Left ventricle myocardium superior (tissue), 1 donor: ENCODE measurements at places on chromosomes 1 and 21.
A peak's percentile ranks its signal among the peaks of the same experiment; 100 is the strongest.

GRCh38 chr1:246142320-246142893, 364.7 kb downstream of the SMYD3 start:
- no peak for DNase-seq

- no peak for DNase-seq
Observed at GRCh38 chr1:160204526-160205241, 500 bp upstream of the PEA15 start.

- DNase-seq: no peak
Observed at GRCh38 chr1:15674386-15675159, 9.5 kb upstream of the PLEKHM2 start.

DNA sequence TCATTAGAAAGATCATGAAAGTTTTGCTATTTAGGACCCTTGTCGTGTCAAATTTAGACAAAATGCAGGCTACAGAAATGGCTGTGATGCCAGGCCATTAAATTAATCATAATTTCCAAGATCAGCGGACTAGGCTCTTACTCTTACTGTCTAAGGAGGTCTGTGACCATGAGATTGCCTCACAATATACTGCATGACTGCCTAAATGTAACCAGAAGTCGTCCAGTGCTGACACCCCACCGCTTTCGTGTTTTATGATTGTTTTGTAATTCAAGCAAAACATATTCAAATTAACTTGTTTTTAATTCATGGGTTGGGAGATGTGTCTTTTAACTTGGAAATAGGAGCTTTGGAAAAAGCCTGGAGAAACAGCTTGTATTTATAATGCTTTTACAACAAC, 947.5 kb downstream of the BRINP3 start:
- DNase-seq: no peak

- no peak for DNase-seq
Observed at GRCh38 chr1:104190821-104191220, 441.1 kb downstream of the AMY1C start.

DNA sequence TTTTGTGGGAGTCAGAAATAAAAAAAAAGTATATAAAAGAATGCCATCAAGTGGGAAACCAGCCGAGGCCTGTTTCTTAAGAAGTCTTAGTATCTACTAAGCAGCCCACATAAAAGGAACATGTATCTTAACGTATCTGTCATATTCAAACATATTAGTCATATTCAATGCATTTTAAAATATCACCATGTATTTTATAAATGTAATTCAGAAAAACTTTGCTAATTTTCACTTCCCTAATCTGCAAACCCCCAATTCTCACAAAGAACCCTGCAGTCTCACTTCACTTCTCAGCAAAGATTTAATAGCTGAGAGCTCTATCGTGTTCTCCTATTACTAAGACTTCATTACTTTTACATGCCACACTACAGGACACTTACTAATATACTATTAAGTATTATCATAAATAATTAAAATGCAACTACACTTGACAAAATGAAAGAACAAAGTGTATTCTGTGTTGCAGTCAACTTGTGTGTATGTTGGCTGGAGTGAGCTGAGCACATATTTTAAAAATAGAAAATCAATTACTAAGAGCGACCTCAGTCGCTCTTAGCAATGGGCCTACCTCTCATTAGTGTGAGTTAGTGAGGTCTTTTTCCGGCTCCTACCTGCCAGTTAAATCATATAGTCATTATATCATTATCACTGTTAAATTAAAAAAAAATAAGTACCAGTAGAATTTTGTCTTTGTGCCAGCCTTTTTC, 484.3 kb downstream of the LMO4 start:
- DNase-seq: no peak

DNA sequence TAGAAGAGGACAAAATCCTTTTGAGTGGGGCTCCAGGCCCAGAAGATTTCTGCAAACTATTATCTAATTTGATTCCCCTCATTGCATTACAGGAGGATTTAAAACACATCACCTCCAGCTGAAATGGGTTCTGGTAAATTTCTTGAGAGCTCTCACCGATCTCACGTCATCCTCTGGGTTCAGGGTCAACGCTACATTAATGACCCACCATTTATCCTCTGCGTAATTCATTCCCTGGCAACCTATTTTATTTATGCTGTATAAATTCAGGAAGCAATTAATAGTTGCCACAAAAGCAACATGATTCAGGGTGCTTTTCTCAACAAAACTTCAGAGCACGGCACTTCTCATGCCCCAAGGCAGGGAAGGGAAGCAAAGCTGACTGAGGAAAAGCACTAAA, 38.9 kb downstream of the LMX1A start:
- no peak for DNase-seq

GRCh38 chr1:24849672-24850295, 80.3 kb downstream of the RUNX3 start:
- DNase-seq: no peak

GRCh38 chr1:61370177-61370912, 288.0 kb downstream of the NFIA start:
- no peak for DNase-seq

DNA sequence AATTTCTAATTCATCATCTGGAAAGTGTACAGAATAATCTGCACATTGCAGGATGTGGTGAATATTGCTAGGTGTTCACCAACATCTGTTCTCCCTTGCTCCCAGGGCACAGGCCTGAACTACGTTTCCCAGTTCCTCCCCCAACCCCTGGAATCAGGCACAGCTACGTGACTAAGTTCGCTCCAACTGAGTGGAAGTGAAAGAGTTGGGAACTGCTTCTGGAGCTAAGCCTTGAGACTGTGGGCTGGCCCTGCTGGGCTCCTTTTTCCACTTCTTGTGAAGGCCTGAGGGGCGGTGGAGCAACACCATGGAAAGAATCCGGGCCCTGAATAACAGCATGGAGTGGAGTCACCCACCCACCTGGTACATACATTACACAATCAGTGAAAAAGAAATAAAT, 534.6 kb downstream of the SMYD3 start:
- no peak for DNase-seq

- DNase-seq: no peak
Observed at GRCh38 chr1:203080456-203080855, 5.4 kb downstream of the MYOG start.

- no peak for DNase-seq
Observed at GRCh38 chr1:63557365-63557987, 34.2 kb downstream of the EFCAB7 start.

- DNase-seq: no peak
Observed at GRCh38 chr1:213658457-213658856, 329.3 kb upstream of the PROX1 start.

GRCh38 chr1:8031176-8031785, 5.2 kb upstream of the ERRFI1 start:
- DNase-seq: no peak

GRCh38 chr1:167668108-167668507, 38.1 kb downstream of the RCSD1 start:
- no peak for DNase-seq

GRCh38 chr21:36126621-36127110, 8.2 kb upstream of the CBR3 start:
- no peak for DNase-seq

- DNase-seq: no peak
Observed at GRCh38 chr1:219081943-219082925, 91.4 kb upstream of the LYPLAL1 start.

- DNase-seq: peak; percentile 38
Observed at GRCh38 chr1:84603941-84604830, 29.9 kb upstream of the CTBS start.

GRCh38 chr1:206800411-206800810, 28.1 kb upstream of the IL10 start:
- DNase-seq: no peak

- no peak for DNase-seq
Observed at GRCh38 chr21:22342889-22343288, 1344.7 kb downstream of the NCAM2 start.

- peak; percentile 73 for DNase-seq
Observed at GRCh38 chr1:58783090-58783992, 506 bp downstream of the JUN start.

DNA sequence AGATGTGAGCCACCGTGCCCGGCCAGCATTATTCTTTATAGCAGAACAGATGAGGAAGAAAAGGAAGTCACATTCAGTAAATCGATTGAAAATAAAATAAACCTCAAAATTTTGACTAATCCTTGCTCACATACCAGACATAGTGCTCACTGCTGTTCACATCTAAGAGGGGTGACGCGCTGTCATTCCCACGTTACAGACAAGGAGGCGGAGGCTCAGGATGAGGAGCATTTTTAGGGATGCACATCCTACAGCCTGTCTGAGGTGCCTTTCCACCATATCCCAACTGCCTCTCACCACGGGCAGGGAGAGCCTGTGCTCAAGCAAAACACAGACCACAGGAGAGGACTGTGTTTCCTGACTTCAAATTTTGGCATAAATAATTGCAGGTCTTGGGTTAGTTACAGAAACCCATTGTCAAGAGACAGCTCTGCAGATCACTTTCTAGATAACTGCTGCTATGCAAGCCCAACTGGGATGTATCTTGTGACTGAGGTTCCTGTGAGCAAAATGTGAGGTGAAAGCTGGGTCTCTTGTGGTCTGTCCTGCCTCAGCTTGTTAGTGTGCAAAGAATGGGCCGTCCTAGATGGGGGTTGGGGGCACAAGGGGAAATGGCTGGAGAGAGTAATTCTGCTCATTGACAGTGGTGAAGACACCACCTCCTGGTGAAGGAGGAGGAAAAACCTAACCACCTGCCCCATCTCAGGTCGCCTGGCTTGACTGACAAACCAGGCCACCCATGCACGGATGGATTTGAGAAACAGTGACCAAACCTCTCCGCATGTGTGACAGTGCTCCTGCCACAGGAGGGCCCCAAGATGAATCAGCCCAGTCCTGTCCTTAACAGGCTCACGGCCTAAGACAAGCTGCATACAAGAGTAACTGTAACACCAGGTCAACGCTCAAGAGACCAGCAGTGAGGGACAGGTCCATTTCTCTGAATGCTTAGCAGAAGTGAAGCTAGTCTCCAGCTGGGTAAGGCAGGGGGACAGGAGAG, 8.2 kb downstream of the TNN start:
- DNase-seq: no peak

- DNase-seq: no peak
Observed at GRCh38 chr1:201636510-201636971, 97.6 kb downstream of the NAV1 start.
